A549 (cell line): ENCODE measurements at places on chromosomes 1 and 21. TPM values are rescaled to one million over a fixed set of nuclear protein-coding genes. Genes with fewer than 3 reads are reported as not detected.

DNA sequence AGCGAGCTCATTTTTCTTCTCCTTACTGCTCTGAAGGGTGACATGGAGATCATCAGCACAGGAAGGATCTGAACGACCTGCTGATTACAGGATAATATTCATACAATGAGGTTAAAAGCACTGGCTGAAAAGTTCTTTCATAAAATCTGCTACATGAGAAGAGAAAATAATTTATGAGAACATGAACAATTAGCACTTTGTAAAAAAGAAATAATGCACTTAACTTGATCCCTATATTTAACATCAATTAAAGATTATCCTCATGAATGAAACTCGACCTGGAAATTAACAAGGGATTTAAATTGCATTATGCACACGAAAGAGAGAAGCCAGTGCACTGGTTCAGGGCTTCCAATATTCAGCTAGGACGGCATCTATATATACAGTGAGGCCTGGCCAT lies 46.6 kb downstream of the RRAGC start:
- no peak for DNase-seq

Gene NGF
- polyA plus RNA-seq = 1.4 to 1.6 TPM (median 1.6 TPM) in 3 replicates

Gene PRR9
- not detected in 3 replicates for polyA plus RNA-seq

Gene FCRL5
- polyA plus RNA-seq = not detected in 3 replicates

Gene IL22RA1
- 1.2 to 1.5 TPM (median 1.4 TPM) in 3 replicates for polyA plus RNA-seq

DNA sequence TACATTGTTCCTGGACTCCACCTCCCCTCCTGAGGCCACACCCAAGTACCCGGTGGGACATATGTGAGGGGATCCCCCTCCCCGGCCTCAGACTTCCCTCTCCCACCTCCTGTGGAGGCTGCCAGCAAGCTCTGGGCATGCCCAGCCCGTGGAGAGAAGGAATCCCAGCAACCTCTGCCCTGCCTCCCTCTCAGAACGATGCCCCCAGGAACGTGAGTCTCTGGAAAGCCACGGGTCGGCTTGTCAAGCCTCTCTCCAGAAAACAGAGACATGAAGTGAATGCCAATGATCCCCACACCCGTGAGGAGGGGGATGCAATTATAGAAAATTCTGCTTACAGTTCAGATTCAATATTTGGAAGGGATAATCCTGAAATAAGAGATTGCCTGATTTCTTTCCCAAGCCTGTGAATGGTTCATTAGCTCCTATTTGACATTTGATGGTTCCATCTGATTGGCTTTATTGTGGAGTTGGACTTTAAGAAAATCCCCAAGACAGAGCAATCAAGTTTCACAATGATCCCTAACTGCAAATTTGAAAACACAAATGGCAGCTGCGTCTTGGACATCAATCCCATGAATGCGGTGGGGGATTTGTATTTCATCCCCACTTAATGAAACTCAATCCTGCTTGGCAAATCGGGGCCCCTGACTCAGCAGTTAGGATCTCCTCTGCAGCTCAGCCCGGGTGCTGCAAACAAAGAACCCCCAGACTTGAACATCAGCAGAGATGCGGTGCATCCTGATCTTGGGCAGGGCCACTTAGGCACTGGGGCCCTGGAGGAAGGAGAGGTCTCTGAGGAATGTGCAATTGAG lies 9.1 kb upstream of the GUCA2B start:
- DNase-seq = no peak

DNA sequence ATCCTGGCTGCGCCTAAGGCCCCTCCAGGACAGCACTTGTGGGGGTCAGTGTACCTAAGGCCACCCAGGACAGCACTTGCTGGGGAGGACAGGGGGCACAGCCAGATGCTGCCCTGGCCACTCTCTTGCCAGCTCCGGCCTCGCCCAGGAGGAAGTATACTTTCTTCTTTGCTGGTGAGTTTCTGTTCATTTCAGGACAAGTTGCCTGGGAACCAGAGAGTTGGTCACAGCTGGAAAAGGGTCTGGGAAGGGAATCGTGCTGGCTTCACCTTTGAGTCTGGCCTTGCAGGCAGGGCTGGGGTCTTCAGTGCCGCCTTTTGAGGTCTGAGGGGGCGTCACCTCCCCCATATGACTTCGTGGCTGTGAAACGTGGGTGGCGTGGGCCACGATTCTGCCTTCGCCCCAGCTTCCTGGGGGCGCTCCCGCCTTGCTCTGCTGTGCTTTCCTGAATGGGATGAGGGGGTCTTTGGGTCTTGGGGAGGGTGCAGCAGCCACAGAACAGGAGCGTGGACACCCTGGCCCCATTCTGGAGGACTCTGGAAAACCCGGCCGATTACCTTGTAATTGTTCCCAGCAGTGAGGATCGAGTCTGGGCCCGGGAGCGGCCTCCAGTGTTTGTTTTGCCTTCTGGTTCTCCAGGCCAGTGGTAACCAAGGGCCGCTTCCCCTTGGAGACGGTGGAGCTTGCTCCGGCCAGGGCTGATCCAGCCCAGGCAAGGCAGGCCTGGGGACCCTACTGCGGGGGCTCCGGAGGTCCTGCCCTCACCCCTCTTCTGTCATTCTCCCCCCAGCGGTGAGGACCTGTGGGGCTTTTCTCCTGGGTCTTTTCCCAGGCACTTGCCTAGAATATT lies 45.9 kb downstream of the SPSB1 start:
- DNase-seq = no peak

- DNase-seq = no peak
These were observed 244.7 kb downstream of the MRPL39 start for GRCh38 chr21:25362375-25363267.

- no peak for DNase-seq
These were observed 84.8 kb downstream of the KCND3 start for GRCh38 chr1:111904478-111905218.

DNA sequence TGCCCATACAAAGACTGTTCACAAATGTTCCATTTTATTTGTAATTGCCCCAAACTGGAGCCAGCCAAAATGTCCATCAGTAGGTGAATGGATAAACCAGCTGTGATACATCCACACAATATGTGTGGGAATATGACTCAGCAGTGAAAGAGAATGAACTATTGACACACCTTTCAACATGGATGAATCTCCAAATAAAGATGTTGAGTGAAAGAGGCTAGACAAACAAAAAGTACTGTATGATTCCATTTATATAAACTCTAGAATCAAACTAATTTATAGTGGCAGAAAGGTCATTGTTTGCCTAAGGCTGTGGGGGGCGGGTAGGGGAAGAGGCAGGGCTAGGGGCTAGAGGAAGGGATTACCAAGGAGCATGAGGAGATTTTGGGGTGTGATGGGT lies 4.5 kb downstream of the DHCR24 start:
- peak; percentile 69 for DNase-seq

- DNase-seq = no peak
These were observed 249.8 kb downstream of the NRIP1 start for GRCh38 chr21:14814991-14815390.

- no peak for DNase-seq
These were observed 1098.1 kb upstream of the NCAM2 start for GRCh38 chr21:19900149-19900548.

DNA sequence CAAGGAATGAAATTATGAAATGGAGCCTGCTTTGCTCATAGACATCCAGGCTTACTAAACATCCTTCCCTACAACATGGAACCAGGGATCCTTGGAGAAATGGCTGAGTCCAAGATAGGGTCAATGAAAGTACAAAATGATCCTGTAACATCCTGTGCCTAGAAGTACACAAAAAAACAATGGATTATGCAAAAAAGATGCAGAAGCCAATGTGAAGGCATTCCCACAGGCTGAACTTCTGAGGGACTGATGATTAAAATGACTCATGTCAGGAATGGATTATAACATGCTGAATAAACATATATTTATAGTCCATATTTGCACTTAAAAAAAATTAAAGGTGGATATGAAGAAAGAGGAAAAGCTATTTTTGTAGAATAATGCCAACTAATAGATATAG lies 10.4 kb upstream of the HOOK1 start:
- no peak for DNase-seq

Gene APCS
- not detected in 3 replicates for polyA plus RNA-seq

DNA sequence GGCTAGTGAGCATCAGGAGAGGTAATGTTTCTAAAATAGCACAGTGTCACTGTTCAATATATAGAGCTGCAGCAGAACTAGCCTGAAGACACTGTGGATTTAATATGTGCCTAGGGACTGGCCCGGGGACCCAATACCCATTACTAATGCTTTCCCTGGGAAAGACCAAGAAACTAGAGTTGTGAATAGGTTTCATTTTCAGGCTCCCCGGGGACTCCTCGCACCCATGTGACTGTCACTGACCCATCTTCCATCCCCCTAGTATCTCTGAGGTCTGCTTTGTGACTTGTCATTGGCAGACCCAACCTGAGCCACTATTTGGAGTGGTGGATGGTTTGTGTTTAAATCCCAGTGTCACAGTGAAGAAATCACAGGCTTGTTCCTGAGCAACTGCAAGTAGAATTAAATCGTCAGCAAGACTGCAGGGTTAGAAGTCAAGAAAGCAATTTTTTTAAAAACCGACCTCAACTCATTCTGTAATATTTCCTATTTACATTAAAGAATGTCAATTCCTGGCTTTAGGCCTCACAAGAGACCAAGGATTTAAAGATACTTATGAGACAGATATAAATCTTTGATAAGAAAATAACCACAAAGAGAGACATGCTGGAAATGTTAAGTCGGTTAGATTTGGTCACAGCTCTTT lies 130.0 kb upstream of the TNR start:
- DNase-seq = no peak

DNA sequence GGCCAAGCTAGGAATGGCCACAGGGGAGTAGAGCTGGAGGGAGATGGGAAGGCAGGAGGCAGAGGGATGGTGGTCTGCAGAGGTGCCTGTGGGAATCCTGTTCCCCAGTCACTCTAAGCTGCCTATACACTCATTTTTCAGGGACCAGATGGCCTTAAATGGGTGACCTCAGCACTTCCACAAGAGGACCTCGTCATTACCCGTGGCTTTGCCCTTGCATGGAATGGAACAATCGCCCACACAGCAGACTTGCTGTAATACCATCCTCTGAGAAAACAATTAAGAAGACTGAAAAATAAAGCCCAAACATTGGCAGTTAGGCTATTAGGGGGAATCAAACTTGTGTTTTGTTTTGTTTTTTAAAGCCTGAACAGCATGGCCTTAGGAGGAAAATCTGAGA lies 12.9 kb upstream of the TNN start:
- no peak for DNase-seq

- DNase-seq = no peak
These were observed 32.5 kb downstream of the IQGAP3 start for GRCh38 chr1:156539818-156540355.

GRCh38 chr1:61670016-61670415 lies 54.9 kb downstream of the TM2D1 start:
- no peak for DNase-seq

GRCh38 chr1:97396463-97396862 lies 524.4 kb downstream of the DPYD start:
- DNase-seq = no peak

Gene ST7L
- polyA plus RNA-seq = 10.2 to 10.8 TPM (median 10.3 TPM) in 3 replicates

GRCh38 chr1:70717656-70718055 lies 306.6 kb downstream of the CTH start:
- no peak for DNase-seq

- no peak for DNase-seq
These were observed 57.4 kb downstream of the LGR6 start for GRCh38 chr1:202250982-202251381.

DNA sequence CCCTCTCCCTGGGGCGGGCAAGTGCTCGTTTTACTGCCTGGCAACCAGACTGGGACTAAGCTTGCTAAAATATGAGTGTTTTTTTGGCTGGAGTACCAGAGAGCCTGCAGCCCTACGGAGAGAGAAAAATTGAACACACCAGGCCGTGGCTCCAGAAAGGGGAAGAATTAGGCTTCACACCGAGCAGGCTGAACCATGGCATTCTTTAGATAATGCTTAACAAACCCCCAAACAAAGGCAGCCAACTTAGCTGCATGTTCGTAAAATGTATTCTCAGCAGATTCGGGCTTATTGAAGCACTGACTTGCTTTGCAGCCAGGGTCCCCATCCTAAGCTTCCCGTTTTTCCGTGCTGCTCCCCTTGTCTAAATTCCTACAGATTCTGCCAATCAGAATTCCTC lies 76.6 kb downstream of the LMX1A start:
- DNase-seq = no peak

DNA sequence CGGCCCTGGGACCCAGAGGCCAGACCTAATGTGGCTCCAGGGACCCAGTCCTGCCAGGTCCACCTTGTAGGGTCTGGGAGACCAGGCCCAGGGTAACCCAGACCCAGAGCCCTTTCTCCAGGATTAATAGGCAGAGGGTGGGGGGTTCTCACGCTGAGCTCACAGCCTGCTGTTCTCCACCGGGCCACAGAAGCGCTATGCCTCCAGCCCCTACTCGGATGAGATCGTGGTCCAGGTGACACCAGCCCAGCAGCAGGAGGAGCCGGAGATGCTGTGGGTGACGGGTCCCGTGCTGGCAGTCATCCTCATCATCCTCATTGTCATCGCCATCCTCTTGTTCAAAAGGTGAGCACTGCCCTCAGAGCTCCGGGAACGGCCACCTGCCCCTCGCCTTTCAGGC lies 43.3 kb upstream of the KDM4A start:
- no peak for DNase-seq

- DNase-seq = no peak
These were observed 3.2 kb upstream of the MIB2 start for GRCh38 chr1:1612104-1612400.

GRCh38 chr1:170765712-170766330 lies 101.9 kb downstream of the PRRX1 start:
- DNase-seq = peak; percentile 7

- DNase-seq = no peak
These were observed 1.7 kb downstream of the ANP32E start for GRCh38 chr1:150234309-150234565.

- DNase-seq = peak; percentile 4
These were observed 190.4 kb upstream of the TNR start for GRCh38 chr1:175933801-175934200.

GRCh38 chr21:31959881-31960280 lies 87.1 kb downstream of the HUNK start:
- no peak for DNase-seq

GRCh38 chr1:205948039-205948438 lies 4.8 kb upstream of the SLC26A9 start:
- no peak for DNase-seq

Gene TNN
- polyA plus RNA-seq = not detected in 3 replicates

Gene OR2L5
- not detected in 3 replicates for polyA plus RNA-seq

DNA sequence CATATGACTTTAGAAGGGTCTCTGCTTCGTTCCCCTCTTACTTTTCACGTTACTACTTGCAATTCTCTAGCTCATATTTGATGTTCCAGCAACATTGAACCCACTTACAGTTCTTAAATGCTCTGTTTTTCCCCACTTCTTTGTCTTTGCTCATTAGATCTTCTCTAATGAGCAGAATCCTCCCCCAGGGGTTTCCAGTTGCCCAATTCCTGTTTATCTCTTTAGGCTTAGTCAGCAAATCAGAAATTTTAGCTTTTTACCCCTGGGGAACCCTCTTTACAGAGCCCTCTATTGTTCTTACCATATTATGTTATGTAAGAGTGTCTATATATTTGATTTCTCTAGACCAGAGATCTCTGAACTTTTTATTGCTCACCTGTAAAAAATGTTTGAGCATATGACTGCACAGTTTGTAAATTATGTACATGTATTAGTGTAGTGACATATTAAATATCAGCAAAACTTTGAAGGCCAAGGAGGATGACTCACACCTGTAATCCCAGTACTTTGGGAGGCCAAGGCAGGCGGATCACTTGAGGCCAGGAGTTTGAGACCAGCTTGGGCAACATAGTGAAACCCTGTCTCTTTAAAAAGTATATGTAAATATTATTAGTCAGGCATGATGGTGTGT lies 71.4 kb downstream of the FNBP1L start:
- DNase-seq = no peak
